ENCODE measurements at places on chromosomes 5 and 9.
A peak's percentile ranks its signal among the peaks of the same experiment; 100 is the strongest.

- no peak for DNase-seq
Observed at GRCh38 chr5:137581776-137582175, 82.7 kb upstream of the SPOCK1 start.

DNA sequence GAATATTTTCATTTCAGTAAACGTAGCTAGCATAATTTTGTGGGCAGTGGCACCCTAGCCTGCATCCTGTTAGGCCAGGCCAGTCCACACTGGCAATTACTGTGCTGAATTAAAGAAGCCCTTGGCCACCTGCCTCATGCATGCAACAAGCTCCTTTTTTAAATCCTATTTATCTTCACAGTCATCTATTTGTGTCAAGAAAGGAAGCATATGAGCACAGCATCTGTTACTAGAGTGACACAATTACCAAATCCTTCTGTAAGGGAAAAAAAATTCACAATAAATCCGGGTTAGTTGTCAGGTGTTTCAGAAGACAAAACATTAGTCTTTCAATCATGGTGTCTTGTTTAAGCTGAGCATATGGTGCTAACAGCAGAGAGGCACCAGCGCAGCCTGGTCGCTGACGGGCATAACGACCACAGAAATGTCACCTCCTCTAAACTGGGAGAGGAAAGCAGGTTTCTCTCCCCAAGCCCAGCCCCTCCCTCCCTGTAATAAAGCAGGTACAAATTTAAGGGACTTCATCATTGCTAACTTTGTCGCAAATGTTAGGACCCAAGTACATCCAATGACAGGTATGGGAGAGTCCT lies 520.6 kb downstream of the CTNND2 start:
- no peak for DNase-seq

- no peak for DNase-seq
Observed at GRCh38 chr5:33684496-33685159, 207.2 kb downstream of the ADAMTS12 start.

DNA sequence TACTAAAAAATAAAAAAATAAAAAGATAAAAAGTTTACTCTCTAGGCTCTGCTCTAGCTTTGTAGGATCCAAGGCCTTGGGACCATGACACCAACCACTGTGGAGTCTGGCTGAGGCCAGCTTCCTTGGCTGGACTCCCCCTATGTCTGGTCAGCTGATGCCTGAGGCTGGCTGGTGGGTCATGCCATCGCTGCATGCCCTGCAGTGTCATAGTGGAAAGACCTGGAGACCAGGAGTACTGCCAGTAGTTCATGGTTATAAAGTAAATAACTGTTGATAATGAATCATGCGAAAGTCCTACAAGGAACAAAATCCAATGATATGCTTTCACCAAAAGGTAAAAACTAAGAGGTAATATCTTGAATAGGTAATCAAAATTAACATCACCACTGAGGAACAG lies 43.2 kb downstream of the GARNL3 start:
- DNase-seq: no peak

DNA sequence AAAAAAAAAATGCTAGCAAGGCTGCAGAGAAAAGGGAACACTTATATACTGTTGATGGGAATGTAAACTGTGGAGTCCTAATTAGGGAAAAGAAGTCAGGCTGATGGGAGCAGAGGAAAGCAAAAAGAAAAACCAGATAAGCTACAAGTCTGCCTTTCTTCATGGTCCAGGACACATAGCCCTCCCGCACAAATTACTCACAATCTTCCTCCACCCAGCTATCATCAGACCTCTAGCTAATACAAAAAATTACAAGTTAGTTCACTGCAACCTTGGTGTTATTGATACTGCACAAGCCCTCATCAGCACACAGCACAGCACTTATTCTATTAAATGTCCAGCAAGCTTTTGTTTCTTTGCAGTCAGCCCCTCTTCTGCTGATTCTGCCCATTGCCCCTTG lies 186.0 kb upstream of the ADRA1B start:
- no peak for DNase-seq

- no peak for DNase-seq
Observed at GRCh38 chr9:107173422-107174180, 109.5 kb upstream of the RAD23B start.

DNA sequence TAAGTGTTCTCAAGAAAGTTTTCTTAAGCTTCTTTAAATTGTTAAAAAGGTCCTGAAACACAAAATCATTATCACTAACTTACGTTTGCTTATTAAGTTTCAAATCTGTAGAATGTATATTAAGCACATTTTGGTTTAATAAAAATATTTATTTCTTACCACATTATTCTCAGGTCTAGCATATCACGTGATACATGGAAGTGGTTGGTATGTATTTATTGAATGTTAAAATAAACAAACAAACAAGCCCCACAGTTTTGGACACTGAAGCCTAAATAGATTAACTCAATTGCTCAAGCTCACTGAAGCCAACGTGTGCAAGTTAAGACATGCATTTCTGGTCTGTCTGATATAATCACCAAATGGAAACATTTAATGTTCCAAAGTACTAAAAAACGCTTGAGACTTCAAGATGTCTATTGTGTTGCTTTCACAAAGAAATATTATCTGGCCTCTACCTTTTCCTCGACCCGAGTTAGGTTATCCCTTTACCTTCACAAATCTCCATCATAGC lies 1136.9 kb downstream of the TAF11L14 start:
- DNase-seq: no peak

- no peak for DNase-seq
Observed at GRCh38 chr5:82313016-82313415, 34.9 kb upstream of the RPS23 start.

DNA sequence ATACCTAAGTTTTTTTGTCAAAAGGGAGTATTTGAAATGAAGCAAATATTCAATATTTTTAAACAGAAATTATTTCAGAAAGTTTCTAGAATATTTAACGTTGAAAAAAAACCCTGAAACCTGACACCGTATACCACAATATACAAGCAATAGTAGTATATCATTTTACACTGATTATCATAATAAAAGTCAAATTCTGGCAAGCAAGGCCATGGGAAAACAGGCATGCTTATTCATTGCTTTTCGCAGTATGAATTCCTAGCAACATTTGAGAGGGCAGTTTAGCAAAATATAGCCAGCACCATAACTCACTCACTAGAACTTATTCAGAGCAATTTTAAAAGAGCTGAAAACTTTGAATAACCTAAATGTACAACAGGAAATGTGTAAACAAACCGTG lies 46.1 kb downstream of the ERAP1 start:
- DNase-seq: no peak

GRCh38 chr9:134858051-134858841 lies 22.4 kb upstream of the FCN2 start:
- peak; percentile 39 for DNase-seq

DNA sequence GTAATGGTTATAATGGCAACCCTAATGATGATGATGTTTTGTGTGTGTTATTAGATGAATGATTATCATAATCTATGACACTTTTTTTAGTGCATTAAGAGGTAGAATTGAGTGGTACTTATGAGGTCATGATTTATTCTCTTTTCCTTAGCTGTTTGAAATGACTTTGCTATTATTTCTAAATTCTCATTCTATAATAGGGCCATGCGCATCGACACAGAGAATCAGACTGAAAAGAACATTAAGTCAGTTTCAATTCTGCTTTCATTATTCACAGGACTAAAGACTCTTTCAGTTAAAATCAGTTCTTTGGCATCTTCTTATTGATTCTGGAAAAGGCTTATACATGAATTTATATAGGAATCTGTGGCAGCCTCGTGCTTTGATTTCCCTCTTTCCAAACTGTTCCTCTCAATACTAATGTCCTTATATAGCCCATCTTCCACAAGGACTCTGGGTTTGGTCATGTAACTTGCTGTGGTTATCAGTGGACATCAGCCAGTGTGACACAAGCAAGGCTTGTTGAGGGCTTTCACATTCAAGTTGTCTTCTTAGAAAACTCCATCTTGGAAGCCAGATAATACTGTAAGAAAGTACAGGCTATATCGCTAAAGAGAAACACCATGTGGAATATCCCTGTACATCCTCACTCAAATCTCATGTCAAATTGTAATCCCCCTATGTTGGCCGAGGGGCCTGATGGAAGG lies 140.3 kb upstream of the CHD1 start:
- no peak for DNase-seq

DNA sequence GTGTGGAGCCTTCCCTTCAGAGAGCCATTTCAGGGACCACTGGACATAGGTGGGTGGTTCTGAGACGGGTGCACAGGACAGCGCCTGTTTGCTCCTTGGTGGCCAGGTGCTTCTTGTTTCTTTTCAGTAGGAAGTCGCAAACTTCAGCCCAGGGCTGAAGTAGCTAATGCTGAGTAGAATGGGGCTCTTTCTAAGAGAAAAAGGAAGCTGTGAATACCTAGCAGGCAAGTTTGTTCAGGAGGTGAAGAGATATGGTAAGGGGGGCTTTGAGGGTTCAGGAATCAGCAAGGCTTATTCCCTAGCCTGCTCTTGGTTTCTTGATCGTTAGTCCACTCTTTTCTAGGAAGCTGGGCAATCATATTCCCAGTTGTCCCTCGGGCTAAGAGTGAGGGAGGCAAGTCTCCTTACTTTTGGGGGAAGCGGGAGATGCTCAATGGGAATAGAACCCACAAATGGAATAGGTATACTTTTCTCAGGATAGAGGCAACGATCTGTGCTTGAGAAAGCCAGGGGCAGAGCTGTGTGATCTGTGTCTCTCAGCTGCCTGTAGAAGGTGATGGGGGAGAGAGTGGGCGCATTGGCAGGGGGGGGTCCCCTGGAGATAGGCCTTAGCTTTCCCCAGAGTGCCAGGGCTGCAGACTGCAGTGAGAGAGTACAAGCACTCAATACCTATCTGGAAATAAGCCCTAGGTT lies 1.9 kb upstream of the PURA start:
- DNase-seq: no peak

DNA sequence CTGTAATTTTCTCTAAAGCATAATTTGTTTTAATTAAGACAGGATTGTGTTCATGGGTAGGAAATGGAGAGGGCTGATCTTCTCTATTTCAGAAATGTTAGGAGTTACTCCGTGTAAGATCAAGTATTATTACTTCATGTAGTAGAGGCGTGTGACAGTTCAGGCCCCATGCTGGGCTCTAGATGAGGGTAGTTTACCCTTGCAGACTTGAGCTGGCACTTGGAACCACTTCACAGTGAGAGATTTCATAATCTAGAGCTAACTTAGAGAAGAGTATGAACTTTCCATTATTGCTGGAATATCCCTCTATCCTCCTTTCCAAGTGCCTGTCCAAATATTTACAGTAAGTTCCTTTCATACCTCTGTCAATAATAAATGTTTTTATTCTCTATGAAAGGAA lies 195.1 kb downstream of the PCSK5 start:
- no peak for DNase-seq

- DNase-seq: no peak
Observed at GRCh38 chr9:114612272-114612923, 1.3 kb downstream of the TMEM268 start.

GRCh38 chr5:143061161-143061945 lies 291.2 kb downstream of the ARHGAP26 start:
- DNase-seq: peak; percentile 84

GRCh38 chr5:135830876-135831275 lies 3.6 kb upstream of the SLC25A48 start:
- DNase-seq: no peak

GRCh38 chr5:15564523-15564922 lies 64.5 kb downstream of the FBXL7 start:
- DNase-seq: no peak

DNA sequence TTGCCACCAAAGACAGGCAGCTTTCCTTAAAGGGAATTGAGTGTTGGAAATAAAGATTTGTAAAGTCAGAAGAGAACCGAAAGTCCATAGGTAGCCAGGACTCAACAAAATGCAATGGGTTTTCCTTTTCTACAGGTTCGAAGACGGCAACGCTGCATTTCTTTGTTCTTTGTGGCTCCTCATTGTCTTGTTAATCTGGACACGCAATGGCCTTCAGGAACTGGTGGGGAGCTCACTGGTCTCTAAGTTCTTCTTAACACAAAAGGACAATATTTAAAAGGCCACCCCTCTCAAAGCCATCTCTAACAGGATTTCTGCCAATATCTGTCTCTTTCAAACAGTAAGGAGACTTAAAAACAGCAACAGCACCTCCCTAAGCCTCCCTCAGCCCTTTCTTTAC lies 170.6 kb downstream of the RMI1 start:
- DNase-seq: no peak

DNA sequence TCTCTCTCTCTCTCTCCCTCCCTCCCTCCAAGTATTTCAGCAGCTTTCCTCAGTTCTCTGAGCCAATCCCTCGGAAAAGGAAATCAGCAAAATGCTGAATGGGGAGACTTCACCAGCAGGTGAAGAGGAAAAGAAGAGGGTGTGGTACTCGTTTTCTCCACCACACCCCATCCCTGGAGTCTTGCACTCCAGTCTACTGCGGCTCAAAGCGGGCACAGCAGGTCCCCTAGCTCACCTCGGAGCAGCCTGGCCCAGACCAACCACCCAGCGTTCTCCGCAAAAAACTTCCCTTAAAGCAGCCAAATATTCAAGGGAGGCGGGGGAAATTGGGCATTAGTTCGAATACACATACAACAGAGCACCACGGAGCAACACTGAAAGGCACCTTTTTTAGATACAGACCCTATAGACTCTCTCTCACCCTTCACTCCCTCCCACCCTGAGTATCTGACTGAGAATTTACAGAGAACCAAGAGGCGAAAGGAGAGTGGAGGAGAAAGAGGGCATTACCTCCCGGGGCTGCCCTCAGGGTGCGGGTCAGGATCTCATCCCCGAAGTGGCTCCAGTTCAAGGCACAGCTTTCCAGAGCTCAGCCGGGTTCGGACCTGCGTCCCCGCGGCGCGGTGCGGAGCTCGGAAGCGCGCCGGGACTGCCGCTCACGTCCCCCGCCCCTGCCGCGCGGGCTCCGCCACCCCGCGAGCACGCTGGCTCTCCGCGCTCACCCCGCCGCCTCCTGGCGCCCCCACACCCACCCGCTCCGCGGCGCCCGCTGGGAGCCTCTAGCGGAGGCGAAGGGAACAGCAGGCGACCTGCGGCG lies 1638.5 kb upstream of the C9orf72 start:
- peak; percentile 0 for DNase-seq

DNA sequence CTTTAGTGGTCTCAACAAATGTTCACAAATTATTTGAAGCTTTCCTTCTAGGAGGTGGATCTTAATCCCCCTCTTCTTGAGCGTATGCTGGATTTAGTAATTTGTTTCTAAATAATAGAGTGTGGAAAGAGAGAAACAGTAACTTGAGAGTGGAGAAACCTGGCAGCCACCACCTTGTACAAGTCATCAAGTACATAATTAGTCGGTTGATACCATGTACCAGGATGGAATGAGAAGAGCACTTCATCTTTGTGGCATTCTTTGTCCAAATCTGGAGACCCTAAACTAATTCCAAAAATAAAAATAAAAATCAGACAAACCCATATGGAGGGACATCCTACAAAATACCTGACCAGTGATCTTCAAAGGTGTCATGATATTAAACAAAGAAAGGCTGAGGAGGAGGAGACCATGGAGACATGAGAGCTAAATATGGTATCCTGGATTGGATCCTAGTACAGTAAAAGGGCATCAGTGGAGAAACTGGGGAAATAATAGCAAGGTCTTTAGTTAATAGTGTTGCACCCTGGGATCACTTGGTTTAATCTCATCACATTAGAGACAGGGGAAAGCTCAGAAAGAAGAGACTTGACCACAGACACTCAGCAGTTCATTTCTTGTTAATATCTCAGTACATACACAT lies 147.9 kb downstream of the ASTN2 start:
- DNase-seq: no peak
